Stimulated activated CD4-positive, alpha-beta T cell treated with anti-CD3 and anti-CD28 coated beads, Interleukin-1b, Interleukin-23, amount 100 ng/mL, for 4 hours (primary cell): ENCODE measurements at places on chromosomes 3 and 15.

DNA sequence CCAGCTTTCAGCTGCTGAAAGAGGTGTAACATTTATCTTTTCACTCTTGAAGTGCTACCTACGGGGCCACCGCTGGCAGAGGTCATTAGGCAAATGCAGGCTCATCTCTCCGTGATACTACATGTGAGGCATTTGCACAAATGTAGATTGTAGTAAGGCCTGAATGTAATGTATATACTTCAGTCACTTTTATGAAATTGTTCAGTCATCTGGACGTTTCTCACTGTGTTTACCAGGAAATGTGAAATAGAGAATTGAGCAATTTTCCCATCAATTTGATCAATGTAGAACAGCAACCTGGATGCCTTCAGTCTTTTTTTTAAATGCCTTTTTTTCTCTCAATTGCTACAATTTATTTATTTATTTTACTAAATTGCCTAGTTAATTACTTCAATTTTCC is 368.3 kb upstream of the AZI2 start:
- DNase-seq = no peak

GRCh38 chr15:31111091-31111647 is 9.6 kb upstream of the TRPM1 start:
- no peak for DNase-seq

DNA sequence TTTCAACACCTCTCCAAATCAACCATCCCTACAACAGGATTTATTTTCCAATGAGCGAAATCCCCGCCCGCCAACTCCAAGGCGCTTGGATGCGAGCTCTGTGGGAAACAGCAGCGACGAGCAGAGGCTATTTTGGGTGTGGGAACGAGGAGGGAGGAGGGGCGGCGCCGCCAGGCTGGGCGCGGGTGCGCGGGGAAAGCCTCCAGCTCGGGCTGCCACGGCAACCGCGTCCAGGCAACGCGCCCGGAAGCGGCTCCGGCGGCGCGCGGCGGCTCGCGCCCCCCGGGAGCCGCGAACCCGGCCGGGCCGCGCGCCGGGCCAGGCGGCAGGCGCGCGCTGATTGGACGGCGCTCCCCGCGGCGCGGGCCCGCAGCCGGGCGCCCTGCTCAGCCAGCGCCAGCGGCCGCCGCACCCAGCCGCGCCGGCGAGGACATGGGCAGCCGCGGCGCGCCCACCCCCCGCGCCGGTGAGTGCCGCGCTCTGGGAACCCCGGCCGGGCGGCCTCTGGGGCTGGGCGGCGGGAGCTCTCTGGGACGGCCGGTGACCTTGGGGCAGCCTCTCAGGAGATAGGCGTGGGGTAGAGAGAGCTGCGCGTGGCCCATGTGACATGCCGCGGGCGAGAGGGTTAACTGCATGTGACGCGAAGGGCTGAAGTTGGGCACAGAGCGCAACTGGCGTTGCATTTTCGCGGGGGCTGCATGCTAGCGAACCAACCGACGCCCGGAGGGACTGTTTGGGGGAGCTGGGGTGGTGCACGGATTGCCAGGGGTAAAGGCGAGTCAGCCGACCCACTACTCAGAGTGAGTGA is at the start of gene FAM81A:
Gene FAM81A, plus strand, starts transcription at position 370 of the 808 bp plus-strand sequence. CDS start 20,441 bp downstream, outside the sequence.
- peak; percentile 30 for DNase-seq

- DNase-seq = no peak
These were observed 181.3 kb upstream of the EIF1B start for GRCh38 chr3:40128166-40128565.

DNA sequence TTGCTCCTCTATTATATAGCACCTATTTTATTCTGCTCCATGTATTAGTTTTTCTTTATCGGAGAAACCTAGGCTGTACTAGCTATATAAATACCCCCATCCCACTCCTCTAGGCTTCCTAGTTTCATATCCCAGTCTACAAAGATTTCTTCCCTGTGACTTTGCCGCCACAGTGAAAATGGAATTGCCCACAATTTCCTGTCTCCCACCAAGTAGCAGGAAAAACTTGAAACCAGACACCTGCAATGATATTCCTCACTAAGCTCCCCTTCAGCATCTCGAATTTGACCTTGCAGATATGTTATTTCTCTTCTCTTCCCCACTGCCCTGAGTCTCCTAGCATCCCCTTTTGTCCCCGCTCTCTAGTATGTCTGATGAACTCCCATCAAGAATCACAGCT is 685.8 kb upstream of the CCDC54 start:
- no peak for DNase-seq

- DNase-seq = no peak
These were observed 148.7 kb upstream of the POU1F1 start for GRCh38 chr3:87425056-87425455.

DNA sequence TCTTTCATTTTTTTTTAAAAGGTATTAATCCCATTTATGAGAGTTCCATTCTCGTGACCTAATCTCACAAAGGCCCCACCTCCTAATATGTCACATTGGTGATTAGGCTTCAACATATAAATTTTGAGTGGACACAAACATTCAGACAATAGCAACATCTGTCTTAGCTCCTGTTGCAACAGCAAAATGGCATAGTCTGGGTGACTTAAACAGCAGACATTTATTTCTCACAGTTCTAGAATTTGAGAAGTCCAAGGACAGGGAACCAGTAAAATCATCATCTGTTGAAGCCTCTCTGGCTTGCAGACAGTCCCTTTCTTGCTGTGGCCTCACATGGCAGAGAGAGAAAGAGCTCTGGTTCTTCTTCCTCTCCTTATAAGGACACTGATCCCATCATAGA is 3.2 kb upstream of the PLSCR2 start:
- no peak for DNase-seq

- no peak for DNase-seq
These were observed 179.6 kb downstream of the NSMCE3 start for GRCh38 chr15:29089731-29090616.

GRCh38 chr3:23036728-23037127 is 166.4 kb upstream of the UBE2E2 start:
- no peak for DNase-seq

GRCh38 chr3:122936986-122937385 is 90.6 kb downstream of the SEMA5B start:
- no peak for DNase-seq

GRCh38 chr15:49313650-49314049 is 109.4 kb upstream of the FGF7 start:
- DNase-seq = no peak

- DNase-seq = no peak
These were observed 3.8 kb upstream of the CEMIP start for GRCh38 chr15:80775338-80775737.

GRCh38 chr3:53357458-53357857 is 10.1 kb upstream of the DCP1A start:
- no peak for DNase-seq

DNA sequence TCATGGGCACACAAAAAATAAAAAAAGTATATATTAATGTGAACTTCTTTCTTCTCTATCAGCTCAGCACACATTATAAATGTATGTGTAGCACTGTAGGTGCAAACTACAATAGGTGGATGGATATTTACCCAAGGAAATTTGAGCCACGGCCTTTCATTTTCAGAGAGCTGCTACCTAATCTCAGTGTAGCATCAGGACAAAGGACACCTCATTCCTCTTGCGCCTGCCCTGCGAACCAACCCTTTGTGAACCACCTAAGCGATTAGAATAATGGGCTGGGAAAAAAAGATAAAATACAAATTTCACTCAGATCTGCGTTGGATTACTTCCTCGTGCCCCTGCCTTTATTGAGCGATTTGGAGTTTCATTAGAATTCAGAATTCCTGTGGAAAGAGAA is 263.2 kb downstream of the NR2F2 start:
- no peak for DNase-seq

GRCh38 chr3:114758831-114759699 is 388.0 kb downstream of the ZBTB20 start:
- DNase-seq = no peak

DNA sequence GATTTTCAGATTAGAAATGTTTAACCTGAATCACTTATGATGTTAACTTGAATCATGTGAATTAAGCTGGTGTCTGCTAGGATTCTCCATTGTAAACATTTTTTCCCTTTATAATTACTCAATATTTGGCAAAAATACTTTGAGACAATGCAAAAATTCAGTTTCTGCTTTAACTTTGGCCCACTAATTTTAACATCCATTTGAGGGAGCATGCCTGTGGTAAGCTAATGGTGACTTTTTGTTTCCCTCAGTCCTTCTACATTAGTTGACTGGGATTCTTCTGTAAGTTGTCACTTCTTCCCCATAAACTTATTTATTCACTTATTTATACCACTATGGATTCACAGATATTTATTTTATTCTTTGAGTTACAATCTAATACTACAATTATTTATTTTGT is 59.3 kb downstream of the PIK3R4 start:
- no peak for DNase-seq

GRCh38 chr3:171977860-171978259 is 61.5 kb upstream of the FNDC3B start:
- no peak for DNase-seq

- no peak for DNase-seq
These were observed 90.2 kb downstream of the DNAJB8 start for GRCh38 chr3:128376516-128376915.

GRCh38 chr3:12369598-12369997 is 80.7 kb downstream of the PPARG start:
- no peak for DNase-seq

DNA sequence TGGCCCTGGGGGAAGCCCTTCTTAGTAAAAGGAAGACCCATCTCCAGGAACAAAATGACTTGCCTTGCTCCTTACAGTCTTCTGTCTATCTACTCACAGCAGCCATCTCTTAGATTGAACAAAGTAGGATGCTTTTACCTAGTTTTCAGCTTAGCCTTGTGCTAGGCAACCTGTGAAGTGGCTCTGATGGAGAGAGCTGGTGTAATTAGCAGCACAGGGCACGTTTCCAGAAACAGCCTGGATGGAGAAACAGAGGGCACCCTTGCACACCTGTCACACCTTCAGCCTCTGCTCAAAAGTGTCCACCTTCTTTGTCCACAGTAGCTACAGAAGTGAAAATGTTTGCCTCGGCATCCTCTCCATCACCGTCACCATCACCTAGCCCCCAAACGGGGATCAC is 292.9 kb downstream of the RORA start:
- no peak for DNase-seq

- no peak for DNase-seq
These were observed 50.9 kb downstream of the IQCH start for GRCh38 chr15:67305506-67305905.

DNA sequence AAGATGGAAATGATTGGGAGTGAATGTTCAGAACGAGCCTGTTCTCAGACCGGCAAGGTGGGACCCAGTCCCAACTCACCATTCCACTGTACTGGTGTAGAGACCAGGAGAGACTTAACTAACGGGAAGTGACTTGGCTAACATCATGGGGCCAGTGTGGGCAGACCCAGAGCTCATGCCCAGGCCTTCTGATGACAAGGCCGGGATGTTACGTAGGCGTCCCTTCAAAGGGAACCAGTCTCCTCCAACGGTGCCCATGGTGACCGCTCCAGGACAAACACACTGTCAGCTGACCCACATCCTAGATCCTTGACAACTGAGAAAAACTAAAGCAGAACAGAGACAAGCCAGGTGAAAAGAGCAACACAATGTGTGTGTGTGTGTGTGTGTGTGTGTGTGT is 128.4 kb upstream of the HACD2 start:
- no peak for DNase-seq
